ENCODE measurements at places on chromosomes 11 and 22.

GRCh38 chr11:93039531-93040240 lies 70.2 kb downstream of the MTNR1B start:
- DNase-seq, result no peak

- no peak for DNase-seq
Observed at GRCh38 chr11:71936825-71937224, 8.0 kb downstream of the RNF121 start.

DNA sequence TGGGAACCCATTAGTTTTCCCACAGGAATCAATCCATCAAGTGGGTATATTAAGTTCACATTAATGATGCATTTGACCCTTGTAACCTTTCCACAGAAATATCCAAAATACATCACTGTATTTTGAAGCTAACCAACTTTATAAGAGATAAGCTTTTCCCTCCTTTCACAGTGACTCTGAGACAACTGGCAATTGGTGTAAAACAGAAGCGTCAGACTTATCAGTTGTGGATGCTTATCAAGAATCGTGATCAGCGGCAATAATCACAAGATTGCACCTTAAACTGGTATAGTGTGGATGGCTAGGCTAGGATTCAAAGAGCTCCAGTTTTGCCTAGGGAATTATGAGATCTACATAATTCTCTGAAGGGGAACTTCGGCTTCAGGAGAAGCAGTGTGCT lies 73.1 kb downstream of the USP35 start:
- DNase-seq, result no peak

GRCh38 chr11:115894176-115894575 lies 390.0 kb upstream of the CADM1 start:
- no peak for DNase-seq

GRCh38 chr11:46242952-46243795 lies 34.3 kb upstream of the CREB3L1 start:
- peak; percentile 93 for DNase-seq

- peak; percentile 88 for DNase-seq
Observed at GRCh38 chr11:59776210-59777066, 21.3 kb downstream of the STX3 start.

GRCh38 chr11:66336234-66337102 lies at the start of gene RIN1:
Gene RIN1 (minus strand): TSS chr11:66336434. CDS start chr11:66336402, 32 bp downstream.
- DNase-seq, result peak; percentile 99

GRCh38 chr11:65506772-65507505 lies 8.1 kb downstream of the MALAT1 start:
- peak; percentile 97 for DNase-seq

GRCh38 chr22:49548356-49549202 lies 279.1 kb downstream of the BRD1 start:
- no peak for DNase-seq

GRCh38 chr11:35035894-35036408 lies 103.0 kb upstream of the CD44 start:
- peak; percentile 96 for DNase-seq

GRCh38 chr11:116240710-116241109 lies 532.1 kb downstream of the BUD13 start:
- DNase-seq, result no peak

GRCh38 chr11:78200553-78200952 lies 11.8 kb downstream of the USP35 start:
- no peak for DNase-seq

DNA sequence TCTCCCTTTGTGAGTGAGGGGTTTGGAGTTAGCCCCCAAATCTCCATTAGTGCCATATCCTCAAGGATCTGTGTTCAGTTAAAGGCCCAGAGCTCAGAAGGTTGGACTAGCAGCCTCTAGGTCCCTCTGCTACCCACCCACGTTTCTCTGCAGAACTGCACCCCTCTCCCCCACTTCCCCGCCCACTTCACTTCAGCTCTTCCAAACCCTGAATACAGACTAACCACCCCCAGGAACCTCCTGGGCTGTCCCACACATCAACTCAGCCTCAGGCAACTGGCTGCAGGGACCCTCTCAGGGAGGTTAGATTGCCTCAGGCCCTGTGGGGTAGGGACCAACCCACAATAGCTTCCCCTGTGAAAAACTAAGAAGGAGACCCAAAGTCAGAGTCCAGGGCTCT lies 840 bp downstream of the VPREB3 start:
- DNase-seq, result no peak

DNA sequence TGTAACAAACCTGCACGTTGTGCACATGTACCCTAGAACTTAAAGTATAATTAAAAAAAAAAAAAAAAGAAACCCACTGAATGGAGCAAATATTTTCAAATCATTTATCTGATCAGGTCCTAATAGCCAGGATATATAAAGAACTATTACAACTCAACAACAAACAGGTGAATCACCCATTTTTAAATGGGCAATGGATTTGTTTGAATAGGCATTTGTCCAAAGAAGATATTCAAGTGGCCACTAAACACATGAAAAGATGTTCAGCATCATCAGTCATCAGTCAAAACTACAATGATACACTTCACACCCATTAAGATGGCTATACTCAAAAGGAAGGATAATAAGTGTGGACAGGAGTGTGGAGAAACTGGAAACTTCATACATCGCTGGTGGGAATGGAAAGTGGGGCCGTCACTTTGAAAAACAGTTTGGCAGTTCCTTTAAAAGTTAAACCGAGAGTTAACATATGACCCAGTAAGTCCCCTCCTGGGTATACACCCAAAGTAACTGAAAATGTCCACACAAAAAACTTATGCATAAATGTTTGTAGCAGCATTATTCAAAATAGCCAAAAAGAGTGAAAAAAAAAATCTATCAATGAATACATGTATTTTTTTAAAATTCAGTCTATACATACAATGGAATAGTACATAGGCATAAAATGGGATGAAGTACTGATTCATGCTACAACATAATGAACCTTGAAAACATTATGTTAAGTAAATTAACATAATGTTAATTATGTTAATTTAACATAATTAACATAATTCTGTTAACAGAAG lies 53.1 kb downstream of the ARRB1 start:
- no peak for DNase-seq

DNA sequence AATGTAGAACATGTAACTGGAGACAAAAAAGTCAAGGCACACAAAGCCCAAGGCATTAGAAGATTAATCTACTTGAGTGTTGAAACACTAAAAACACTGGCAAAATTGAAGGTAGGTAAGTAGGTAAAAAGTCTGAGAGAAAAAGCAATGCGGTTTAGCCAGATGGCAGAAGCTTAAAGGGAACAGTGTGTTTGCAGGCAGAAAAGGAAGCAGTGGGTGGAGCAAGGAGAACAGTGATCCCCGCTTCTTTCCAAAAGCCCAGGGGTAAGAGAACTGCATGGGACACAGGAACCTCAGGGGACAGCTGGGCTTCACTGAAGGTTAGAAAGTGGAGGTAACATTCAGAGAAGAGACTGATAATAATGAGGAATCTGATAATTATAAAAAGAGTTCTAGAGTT lies 16.0 kb downstream of the MRE11 start:
- DNase-seq, result no peak

GRCh38 chr11:61045271-61045670 lies 57.0 kb upstream of the CD5 start:
- DNase-seq, result peak; percentile 38

- DNase-seq, result no peak
Observed at GRCh38 chr11:128985880-128986279, 43.2 kb upstream of the TP53AIP1 start.

- DNase-seq, result no peak
Observed at GRCh38 chr11:61862714-61863547, 28.4 kb downstream of the FADS3 start.

DNA sequence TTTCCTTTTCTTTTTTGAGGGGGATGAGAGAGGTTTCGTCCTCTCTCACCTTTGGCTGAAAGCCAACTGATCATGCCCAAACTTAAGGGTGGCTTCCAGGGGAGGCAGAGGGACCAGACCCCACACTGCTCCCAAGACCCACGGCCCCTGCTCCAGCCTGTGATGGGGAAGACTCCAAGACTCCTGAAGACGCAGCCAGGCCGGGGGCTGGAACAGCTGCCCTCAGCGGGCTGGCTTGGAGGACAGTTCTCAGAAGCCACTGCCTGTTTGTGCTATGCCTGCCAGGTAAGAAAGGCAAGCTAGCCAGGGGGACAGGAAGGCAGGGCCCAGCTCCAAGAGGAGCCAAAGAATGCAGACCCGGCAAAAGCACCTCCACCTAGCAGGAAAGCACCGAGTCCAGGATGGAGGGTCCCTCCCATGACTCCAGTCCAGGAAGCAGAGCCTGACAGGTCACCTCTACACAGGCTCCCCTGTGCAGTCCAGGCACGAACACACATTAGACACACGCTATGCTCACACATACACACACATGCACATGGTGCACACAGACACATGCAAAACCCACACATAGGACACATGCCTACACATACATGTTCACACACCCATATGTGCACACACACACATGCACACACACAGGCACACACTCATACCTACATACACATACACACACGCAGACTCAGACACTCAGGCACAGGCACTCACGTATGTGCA lies 31.3 kb downstream of the GNB1L start:
- DNase-seq, result no peak

All from HT1080 (cell line).